ENCODE measurements at places on chromosomes 5 and 9.

DNA sequence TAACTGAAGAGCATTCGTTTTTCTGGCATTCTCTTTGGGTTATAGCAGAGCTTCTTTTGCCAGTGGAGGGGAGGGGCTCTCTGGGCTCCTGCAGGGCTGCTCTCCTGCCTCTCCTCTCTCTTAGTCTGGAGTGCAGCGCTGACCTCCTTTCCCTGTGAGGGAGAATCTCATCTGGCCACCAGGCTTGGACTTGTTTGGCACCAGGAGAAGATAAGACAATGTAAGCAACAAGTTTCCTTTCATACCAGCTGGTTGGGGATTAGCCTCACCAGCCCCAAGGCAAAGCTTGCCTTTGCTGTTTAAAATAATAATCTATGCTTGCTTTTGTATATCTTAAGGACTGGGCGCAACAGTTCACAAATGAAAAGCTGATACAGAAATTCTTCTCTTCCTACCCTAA is 196.4 kb downstream of the TLE4 start:
- DNase-seq: no peak

DNA sequence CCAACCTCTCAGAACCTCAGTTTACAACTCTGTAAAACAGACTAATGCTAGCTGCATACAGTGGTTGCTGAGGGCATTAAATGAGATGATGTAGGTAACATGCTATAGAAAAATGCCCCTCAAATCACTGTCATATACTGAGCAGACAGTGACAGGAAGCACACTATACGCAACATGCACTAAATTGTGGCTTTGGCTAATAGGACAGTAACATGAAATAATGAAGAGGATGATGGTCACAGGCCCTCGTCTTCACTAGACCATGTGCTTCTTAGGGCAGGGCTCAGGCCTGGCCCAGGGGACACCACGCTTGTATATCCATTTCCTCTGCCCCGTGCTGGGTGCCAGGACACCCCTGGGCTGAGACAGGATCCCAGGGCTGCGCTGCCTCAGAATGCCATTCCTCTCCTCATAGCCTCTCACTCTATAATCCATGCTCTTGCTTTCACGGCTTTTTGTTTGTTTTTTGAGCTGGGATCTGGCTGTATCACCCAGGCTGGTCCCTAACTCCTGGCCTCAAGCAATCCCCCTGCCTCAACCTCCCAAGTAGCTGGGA is 18.9 kb downstream of the CSF1R start:
- no peak for DNase-seq

GRCh38 chr5:172436078-172436878 is 18.0 kb downstream of the SH3PXD2B start:
- no peak for DNase-seq

- no peak for DNase-seq
These were observed 441.5 kb upstream of the CDH9 start for GRCh38 chr5:27479859-27480258.

DNA sequence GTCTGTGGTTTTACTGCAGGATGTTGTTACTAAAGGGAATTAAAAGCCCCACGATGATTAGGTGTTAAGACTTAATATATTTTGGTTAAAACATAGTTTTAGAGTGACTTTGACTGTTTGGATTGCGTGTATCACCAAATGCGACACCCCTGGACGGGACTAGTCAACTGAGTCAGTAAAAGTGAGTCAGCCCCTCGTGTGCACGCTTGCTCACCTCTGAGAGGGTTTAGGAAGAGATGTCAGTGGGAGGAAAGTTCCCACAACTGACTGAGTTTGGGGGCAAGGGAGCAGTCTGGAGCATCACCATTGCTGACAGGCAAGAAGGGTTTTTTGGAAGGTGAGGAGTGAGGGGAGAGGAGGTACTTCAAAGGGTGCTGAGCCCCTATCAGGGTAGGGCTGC is 14.4 kb upstream of the DMRT3 start:
- no peak for DNase-seq

GRCh38 chr5:137156180-137156579 is 342.9 kb downstream of the SPOCK1 start:
- DNase-seq: no peak
